Activated gamma-delta T cell (primary cell): ENCODE measurements at places on chromosomes 16 and 17.

GRCh38 chr17:73247726-73248125 is 14.0 kb downstream of the CPSF4L start:
- DNase-seq = no peak

DNA sequence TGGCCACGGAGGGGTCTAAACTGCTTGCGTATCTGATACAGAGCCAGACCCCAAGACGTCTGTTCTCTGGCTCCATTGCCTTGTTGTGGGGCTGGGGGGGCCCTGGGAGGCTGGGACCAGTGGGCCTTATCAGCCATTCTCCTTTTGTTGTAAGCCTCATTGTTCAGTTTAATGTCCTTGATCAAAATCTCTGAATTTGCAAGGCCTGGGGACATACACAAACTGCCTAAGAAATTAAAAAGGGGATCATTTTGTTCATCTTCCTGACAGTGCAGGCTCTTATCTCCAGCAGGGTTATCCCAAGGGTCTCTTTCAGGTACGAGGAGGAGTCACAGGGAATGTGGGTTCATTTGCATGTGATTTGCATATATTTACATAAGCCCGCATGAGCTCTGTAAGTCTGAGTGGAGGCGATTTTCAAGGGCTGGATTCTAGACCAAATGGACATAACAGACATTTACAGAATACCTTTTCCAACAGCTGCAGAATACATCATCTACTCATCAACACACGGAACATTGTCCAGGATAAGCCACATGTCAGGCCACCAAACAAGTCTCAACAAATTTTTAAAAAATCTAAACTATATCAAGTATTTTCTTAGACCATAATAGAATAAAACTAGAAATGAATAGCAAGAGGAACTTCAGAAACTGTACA is 269.8 kb downstream of the RBFOX1 start:
- DNase-seq = no peak

GRCh38 chr16:83676086-83676485 is 131.7 kb upstream of the HSBP1 start:
- DNase-seq = no peak

DNA sequence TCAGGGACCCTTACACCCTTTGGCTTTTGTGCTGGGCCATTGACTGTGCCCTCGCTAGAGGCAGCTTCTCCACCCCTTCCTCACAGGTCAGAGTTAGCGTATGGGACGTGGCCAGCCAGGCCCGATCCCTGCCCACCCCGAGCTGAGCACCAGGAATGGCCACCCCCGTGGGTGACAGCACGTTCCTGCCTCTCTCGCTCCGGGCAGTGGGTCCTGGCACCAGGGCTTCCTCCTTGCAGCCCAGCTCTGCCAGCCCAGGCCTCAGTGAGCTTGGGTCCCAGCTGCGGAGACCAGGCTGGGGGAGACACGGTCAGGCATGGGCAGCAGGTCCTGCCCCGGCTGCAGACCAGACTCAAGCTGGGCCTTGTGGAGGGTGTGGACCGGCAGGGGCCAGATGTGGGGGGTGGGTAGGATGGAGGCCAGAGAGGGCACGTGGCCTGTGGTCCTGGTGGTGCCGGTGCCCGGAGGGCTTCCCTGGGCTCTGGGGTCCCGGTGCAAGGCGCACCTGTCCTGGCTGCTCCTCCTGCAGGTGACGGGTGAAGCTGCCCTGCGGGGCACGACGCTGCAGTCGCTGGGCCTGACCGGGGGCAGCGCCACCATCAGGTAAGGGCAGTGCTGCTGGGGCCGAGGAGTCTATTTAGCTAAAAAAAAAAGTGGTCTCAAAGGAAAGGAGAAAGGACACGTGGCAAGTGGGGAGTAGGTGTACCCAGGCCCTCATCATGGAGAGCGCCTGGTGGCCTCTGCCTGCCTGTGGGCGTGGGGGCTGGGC is 18.2 kb downstream of the ASPSCR1 start:
- DNase-seq = no peak

DNA sequence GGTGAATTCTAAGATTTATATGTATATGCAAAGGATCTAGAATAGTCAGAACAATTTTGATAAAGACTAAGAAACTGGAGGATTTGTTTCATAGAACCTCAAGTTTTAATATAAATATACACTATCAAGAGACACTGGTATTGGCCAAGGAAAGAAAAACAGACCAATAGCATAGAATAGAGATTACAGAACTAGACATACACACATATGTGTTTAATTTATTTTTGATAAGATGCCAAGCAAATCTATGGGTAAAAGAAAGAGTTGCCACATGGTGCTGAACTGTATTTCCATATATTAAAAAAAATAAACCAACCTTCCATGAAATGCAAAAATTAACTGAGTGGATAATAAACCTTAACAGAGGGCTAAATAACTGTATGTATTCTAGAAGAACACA is 27.9 kb upstream of the LRRC37A3 start:
- DNase-seq = no peak

DNA sequence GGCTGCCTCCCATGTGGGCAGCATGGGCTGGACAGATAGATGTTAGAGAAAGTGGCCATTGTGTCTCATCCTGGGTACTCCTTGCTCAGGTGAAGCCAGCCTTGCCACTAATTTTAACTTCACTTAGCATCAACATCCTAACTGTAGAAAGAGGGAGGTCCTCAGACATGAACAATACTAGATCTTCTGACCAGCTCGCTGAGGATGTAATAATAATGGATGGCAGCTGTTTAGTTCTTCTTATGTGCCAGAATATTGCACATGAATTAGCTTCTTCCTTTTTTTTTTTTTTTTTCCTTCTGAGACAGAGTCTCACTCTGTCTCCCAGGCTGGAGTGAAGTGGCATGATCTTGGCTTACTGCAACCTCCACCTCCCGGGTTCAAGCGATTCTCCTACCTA is 232.4 kb downstream of the CCDC182 start:
- no peak for DNase-seq

DNA sequence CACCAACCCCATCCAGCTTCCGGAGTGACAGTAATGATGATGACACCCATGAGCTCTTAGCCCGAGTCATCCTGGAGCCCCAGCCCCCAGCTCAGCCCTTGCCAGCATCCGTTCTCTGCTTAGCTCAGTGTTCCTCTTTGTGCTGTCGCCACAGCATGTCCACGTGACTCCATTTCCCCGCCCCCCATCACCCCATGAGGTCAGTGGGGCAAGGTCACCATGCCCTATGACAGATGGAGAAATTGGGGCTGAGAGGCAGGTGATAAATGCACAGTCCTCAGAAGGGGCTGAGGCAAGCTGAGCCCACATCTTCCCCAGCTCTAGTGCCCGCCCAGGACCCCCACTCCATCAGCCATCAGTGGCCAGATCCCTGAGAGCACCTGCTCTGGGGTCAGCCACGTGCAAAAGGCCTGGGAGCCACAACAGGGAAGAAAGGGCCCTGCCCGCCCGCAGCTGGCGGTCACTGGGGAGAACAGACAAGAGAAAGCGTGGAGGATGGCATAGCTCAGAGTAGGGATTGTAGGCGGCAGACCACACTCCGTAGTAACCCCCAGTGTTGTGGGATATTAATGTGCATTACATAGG is 17.1 kb downstream of the ITGB4 start:
- no peak for DNase-seq

GRCh38 chr16:12390644-12391043 is 413.0 kb downstream of the CPPED1 start:
- DNase-seq = no peak

DNA sequence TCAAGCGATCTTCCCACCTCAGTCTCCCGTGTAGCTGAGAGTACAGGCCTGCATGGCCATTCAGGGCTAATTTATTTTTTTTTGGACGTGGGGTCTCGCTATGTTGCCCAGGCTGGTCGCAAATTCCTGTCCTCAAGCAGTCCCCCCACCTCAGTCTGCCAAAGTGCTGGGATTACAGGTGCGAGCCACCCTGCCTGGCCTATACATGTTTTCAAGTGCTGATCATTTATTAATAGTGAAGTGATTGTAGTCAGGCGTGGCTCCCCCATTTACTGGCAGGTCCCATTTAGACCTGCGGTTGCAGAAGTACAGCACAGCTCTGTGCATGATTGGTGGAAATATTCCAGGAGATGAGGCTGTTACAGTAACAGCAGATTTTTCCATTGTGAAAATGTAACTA is 8.4 kb downstream of the FOXK2 start:
- DNase-seq = no peak

DNA sequence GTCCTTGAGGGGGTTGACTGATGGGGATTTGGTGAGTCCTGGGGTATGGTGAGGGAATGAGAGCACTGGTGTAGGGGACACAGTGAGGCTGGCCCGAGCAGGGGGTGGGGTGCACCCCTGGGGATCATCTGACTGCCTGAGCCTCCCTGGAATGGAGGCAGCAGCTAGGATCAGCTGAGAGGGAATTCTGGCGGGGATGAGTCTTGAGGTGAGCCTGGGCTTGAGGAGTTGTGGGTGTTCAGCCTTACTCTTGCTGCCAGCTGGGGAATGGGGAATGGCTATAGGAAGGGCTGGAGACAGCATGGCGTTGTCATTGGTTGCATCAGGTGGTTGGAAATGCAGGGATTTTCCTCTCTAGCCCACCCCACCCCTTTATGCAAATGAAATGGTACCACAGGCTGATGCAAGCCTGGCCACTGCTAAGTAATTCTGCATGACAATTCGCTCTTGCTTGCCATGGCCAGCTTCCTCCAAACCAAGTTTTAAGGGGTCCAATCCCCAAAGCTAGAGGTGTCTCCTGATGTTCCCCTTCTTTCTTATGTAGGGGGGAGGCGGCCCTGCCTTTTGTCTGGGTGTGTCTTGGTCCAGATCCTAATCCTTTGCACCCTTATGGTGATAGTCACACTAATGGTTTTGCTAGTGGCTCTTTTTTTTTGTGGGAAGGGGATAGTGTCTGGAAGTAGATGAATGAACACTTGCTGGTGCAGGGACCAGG is 7.5 kb downstream of the NFE2L1 start:
- DNase-seq = no peak

DNA sequence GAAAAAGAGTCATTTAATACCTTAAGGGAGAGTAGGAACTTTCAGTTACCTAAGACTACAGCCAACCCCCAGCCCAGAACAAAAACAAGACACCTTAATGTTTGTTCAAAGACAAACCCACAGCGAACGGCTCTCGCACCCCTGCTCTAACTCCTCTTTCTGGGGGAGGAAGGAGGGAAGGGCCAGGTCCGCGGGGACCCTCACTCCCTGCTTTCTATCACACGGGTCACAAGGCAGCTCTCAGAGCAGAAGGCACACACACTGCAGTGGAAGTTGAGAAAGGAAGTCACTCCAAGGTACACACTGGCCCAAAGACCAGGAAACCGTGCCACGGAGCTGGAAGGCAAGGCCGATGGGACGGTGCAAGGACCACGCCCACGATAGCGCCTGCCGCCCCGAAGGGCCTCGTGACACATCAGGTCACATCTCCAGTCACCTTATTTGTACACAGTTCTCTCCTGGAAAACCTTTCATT is 10.0 kb downstream of the LITAFD start:
- DNase-seq = no peak

DNA sequence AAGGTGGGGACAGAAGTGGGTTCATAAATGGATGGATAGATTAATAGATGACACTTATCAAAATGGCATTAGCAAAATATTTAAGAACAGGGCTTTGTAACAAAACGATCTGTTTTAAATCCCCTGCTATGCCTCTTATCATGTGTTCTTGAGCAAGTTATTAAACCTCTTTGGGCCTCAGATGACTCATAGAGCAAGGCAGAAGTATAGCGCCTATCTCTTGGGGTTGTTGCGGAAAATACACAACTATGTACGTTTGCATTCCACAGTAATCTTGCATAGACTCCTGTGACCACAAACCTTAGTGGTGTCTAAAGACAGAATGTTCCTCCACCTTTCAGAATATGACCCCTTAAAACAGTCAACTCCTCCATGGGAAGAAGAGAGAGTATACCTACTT is 116.8 kb downstream of the CDYL2 start:
- no peak for DNase-seq

DNA sequence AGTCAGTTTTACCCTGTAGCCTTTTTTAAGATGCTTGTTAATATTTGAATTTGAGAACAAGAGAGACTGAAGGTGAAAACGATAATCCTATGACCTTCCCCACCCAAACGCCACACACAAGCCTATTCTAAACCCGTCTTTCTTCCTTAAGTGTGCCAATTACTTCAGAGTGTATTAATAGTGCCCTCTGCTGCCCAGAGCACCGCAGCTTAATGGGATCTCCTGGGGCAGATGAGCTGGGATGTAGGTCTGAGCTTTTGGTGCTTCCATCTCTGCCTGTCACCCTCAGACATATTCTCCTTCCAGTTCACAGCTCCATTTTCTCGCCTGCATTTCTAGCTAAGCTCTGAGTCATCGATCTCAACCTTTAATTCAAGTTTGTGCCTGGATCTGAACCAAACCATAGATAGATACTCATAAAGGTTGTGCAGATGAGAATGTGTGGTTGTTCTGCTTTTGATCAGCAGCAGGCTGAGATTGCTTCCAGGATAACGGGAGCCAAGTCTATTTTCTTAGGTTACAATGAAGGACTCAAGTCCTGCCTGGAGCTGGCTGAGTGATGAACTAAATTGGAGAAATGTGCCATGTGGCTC is 46.4 kb upstream of the CDH13 start:
- no peak for DNase-seq
